ENCODE measurements at places on chromosomes 3 and 15. TPM values are rescaled to one million over a fixed set of nuclear protein-coding genes. Genes with fewer than 3 reads are reported as not detected.

MEX3B gene
- 2.0 TPM for total RNA-seq

PAQR5 gene
- total RNA-seq, result 5.1 TPM

P2RY14 gene
- total RNA-seq, result not detected

WDR93 gene
- total RNA-seq, result not detected

LRTM1 gene
- not detected for total RNA-seq

GOLGA6L26 gene
- total RNA-seq, result not detected

CLDN16 gene
- not detected for total RNA-seq

MKRN3 gene
- 2.3 TPM for total RNA-seq

PRKCI gene
- total RNA-seq, result 39.9 TPM

ACKR2 gene
- 0.20 TPM for total RNA-seq

FGF12 gene
- total RNA-seq, result under 0.01 TPM

ZNF620 gene
- total RNA-seq, result 0.73 TPM

FETUB gene
- total RNA-seq, result not detected

FAM107A gene
- total RNA-seq, result not detected

TM4SF4 gene
- total RNA-seq, result not detected

PLA2G4E gene
- not detected for total RNA-seq

KNG1 gene
- total RNA-seq, result not detected

UROC1 gene
- total RNA-seq, result not detected

HCN4 gene
- not detected for total RNA-seq

PLAAT1 gene
- total RNA-seq, result 0.37 TPM

CPN2 gene
- not detected for total RNA-seq

VGLL3 gene
- 52.6 TPM for total RNA-seq

MRPL47 gene
- total RNA-seq, result 36.9 TPM

ITGB5 gene
- 143 TPM for total RNA-seq

CNTN4 gene
- total RNA-seq, result not detected

FAM3D gene
- not detected for total RNA-seq

SKOR1 gene
- total RNA-seq, result under 0.01 TPM

PTPN9 gene
- 15.8 TPM for total RNA-seq

AMT gene
- 0.73 TPM for total RNA-seq

KIF9 gene
- 3.7 TPM for total RNA-seq

ZDHHC19 gene
- not detected for total RNA-seq

APEH gene
- 142 TPM for total RNA-seq

STRIT1 gene
- total RNA-seq, result not detected

TSEN2 gene
- 27.6 TPM for total RNA-seq

GATA2 gene
- total RNA-seq, result not detected

AHSG gene
- total RNA-seq, result not detected

SORD gene
- total RNA-seq, result 29.0 TPM

ENTPD3 gene
- not detected for total RNA-seq

SCAANT1 gene
- not detected for total RNA-seq

Measured in subcutaneous preadipocyte (primary cell).